ENCODE measurements at places on chromosomes 6 and 20. TPM values are rescaled to one million over a fixed set of nuclear protein-coding genes. Genes with fewer than 3 reads are reported as not detected.

DNA sequence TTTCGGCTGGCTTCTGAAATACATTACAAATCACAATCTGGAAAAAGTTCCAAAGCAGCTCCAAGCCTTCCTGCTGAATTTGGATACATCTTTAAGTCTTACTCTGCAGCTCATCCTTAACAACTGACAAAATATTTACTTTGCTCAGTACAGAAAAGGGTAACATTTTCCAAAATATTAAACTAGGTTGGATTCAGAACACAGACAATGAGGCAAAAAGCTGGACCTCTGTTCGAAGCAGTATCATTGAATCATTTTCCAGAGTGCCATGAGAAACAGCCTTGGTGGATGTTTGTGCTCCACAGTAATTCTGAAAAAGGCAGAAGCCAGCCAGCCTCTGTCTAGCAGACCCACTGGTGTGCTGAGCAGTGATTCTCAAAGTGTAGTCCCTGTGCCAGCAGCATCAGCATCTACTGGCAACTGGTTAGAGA, 162.1 kb downstream of the AIG1 start:
- DNase-seq, result no peak

GRCh38 chr20:44742304-44743079, 3.2 kb upstream of the KCNK15 start:
- DNase-seq, result peak; percentile 54

DNA sequence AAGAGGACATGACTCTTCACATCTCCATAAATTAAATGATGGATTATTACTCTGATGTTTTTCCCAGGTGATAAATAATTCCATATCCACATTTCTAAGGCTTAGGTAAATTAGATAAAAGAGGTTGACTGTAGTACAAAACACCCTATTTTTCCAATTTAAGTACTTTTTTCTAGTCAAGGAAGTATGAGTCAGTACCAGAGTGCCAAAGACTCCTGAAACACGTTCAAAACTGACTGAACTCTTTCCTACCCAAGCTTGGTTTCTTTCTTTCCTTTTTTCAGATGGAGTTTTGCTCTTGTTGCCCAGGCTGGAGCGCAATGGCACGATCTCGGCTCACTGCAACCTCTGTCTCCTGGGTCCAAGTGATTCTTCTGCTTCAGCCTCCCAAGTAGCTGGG, 85.0 kb downstream of the DOK5 start:
- no peak for DNase-seq

DNA sequence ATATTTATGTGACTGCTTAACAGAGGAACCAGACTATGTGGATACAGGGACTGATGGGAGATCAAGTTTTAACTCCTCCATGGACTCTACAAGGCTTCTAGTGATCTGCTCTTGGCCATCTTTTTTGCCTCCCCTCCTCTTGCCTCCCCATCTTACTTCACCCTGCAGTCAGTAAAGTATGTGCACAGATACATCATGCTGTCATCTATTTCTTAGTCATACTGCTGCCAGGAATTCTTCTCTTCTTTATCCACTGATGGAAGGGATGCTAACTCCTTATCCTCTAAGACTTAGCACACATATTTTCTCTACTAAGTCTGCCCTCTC, 27.6 kb upstream of the FAM83C start:
- DNase-seq, result no peak

EEF1A2 gene
- total RNA-seq, result 18.1 TPM

PRR18 gene
- total RNA-seq, result 0.19 TPM
